ENCODE measurements at places on chromosomes 2 and 18.

- no peak for DNase-seq
These were observed 20.7 kb downstream of the RBM44 start for GRCh38 chr2:237819231-237819630.

- DNase-seq = no peak
These were observed 118.6 kb upstream of the SERPINE2 start for GRCh38 chr2:224157655-224158054.

GRCh38 chr2:184628051-184628450 is 29.7 kb downstream of the ZNF804A start:
- no peak for DNase-seq

- DNase-seq = no peak
These were observed 138.8 kb upstream of the DNMT3A start for GRCh38 chr2:25480561-25480960.

- peak; percentile 13 for DNase-seq
These were observed 205.6 kb downstream of the RTP5 start for GRCh38 chr2:242075168-242075567.

GRCh38 chr2:170928036-170928823 is 823 bp upstream of the GORASP2 start:
- DNase-seq = no peak

- no peak for DNase-seq
These were observed 184.2 kb downstream of the PHLPP1 start for GRCh38 chr18:62899534-62899933.

- no peak for DNase-seq
These were observed 9.0 kb downstream of the HOXD8 start for GRCh38 chr2:176138526-176138922.

GRCh38 chr2:33729353-33729752 is 130.3 kb upstream of the FAM98A start:
- no peak for DNase-seq

- DNase-seq = no peak
These were observed 1466.8 kb upstream of the NXPH2 start for GRCh38 chr2:140246957-140247356.

- DNase-seq = peak; percentile 29
These were observed 44.8 kb upstream of the KDM3A start for GRCh38 chr2:86396291-86396785.

DNA sequence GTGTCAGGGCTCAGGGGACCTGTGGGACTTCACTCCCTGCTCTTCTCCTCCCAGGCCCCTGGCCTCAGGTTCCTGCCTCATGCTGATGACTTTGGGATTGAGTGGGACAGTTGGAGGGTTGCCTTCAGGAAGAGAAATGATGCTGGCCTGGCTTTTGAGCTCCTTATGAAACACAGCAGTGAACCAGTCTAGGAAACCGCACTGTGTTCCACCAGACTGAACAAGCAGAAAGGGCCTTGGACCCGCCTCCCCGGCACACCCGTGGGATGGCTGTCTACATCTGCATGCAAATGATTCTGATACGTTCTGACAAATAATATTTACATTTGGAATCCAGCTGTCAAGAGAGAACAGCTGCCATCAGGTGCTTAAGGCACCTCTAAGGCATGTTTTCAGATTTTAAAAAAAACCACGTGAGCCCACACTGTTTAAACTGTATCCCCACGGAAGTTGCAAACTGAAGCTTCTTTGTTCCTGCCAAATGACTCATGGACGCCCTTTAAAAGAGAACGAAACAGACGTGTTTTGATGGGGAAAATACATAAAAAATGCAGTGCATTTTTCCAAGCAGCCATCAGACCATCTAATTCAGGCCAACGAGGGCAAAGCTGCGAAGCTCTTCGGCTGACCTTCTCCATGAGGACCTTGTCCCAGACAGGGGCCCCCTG is 27.6 kb upstream of the ASAP2 start:
- peak; percentile 39 for DNase-seq

- peak; percentile 91 for DNase-seq
These were observed 44.2 kb upstream of the DSC1 start for GRCh38 chr18:31206787-31207381.

- DNase-seq = no peak
These were observed 29.0 kb downstream of the LAMA3 start for GRCh38 chr18:23718243-23718720.

- DNase-seq = no peak
These were observed 26.0 kb downstream of the TLK1 start for GRCh38 chr2:171134624-171135230.

Measured in NCI-H460 (cell line).